NCI-H187 treated with DMSO at 0.1 percent for 48 hours (cell line): ENCODE measurements at places on chromosomes 11 and 22.

DNA sequence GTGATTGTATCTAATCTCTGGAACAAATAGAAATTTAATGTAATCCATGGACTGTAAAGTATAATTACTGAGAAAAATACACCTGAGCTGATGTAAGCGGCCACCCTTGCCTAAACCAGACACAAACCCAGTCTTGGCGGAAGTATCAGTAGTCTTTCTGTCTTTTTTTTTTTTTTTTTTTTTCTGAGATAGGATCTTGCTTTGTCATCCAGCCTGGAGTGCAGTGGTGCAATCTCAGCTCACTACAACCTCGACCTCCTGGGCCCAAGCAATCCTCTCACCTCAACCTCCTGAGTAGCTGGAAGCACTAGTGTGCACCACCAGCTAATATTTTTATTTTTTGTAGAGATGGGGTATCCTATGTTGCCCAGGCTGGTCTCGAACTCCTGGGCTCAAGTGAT is 5.5 kb upstream of the CXCR5 start:
- DNase-seq, result no peak

DNA sequence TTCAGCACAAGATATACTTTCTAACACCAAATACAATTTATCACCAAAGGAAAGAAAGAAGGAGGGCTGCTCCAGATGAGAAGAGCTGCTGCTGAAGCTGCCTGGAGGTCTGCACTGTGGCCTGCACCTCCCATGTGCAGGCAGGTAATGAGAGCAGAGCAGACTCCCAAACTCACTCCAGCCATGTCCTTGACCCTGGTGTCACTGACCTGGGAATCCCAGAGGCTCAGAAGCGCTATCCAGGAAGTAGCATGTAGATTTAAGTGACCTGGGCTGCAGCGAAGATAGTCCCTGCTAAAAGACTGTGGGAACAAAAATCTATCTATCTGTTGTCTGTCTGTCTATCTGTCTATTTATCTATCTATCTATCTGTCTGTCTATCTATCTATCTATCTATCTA is 816.3 kb downstream of the OPCML start:
- no peak for DNase-seq

DNA sequence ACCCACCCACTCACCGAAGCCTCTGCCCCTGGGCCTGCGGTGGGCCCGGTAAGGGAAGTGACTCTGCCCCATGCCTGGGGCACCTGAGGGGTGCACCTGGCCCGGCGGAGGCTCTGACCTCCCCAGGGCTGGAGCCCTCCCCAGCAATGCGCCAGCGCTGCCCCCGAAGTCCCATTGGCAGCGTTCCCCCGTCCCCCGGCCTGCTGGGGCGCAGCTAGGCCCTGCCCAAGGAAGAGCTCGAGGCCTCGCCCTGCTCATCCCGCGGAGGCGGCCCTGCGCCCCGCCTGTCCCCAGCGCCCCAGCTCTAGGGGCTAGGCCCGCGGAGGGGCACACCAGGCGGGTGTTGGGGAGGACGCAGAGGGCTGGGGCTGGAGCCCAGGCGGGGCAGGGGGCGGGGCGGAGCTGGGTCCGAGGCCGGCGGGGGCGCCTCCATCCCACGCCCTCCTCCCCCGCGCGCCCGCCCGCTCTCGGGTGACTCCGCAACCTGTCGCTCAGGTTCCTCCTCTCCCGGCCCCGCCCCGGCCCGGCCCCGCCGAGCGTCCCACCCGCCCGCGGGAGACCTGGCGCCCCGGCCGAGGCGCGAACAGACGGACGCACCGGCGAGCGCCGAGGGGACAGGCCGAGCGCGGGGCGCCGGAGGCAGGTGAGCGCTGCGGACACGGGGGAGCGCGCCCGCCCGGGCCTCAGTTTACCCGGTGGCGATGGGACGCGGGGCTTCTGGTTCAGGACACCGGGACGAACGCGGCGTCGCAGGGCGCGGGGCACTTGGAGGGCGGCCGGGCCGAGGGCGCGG is at the start of gene EPS8L2:
Gene EPS8L2, plus strand, starts transcription at position 586 of the 793 bp plus-strand sequence. CDS start 3,177 bp downstream, outside the sequence.
- no peak for DNase-seq

GRCh38 chr22:32222991-32223390 is 18.1 kb upstream of the RFPL2 start:
- DNase-seq, result no peak

DNA sequence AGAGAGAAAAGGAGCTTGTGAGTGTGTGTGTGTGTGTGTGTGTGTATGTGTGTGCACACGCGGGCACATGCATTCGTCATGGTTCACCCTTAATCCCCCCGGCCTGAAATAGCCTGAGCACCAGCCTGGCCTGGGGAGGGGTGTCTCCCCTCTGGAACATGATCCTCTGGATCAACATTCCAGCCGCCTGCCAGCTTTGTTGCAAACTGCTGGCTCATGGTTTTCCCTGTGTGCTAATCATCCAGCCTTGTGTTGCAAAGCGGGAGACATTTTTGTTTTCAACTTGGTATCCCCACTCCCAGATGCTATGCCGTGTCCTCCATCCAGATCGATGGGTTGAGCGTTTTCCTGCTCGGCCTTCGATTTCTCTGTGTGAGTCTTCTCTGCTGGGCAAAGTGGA is 94.3 kb downstream of the FEZ1 start:
- no peak for DNase-seq

- no peak for DNase-seq
Measured at GRCh38 chr22:18994701-18995326, 58.7 kb upstream of the PRODH start.

DNA sequence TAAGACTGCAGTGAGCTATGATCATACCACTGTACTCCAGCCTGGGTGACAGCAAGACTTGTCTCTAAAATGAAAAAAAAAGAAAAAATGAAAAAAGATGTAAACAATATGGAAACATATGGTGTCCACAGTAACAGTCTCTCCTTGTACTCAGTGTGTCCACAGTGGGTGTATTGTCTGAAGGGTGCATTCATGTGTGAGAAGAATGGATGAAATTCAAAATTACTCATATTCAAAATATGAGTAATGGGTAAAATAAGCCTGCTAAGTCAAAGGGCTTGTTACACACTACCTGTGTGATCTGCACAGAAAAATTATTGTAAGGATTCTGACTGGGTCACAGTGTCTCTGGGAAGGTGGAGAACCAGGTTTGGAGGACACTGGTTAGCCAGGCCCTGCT is 26.9 kb downstream of the PPFIA1 start:
- DNase-seq, result no peak

- no peak for DNase-seq
Measured at GRCh38 chr11:134486106-134486505, 74.1 kb upstream of the B3GAT1 start.

DNA sequence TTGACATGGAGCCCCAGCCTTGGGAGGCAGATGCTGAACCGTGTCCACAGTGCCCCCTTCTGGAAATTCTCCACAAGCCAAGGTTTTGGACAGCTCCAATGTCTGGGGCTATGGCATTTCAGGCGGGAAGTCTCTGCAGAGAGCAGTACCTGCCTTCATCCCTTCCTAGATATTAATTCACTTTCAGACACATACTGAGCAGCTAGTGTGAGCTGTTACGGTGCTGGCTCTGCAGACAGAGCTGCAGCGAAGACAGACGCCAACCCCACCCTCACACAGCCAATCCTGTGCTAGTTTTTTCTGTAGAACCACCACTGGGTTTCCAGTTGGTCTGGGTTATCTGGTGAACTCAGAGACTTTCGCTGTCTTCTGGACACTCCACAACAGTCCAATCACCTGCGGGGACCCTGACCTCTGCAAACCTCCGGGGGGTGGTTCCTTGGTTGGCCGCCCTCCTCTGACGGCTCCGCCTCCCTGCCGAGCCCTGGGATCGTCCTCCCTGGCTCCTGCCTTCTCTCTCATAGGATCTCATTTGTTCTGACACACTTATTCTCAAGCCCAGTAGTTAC is 9.1 kb downstream of the LMF2 start:
- no peak for DNase-seq

DNA sequence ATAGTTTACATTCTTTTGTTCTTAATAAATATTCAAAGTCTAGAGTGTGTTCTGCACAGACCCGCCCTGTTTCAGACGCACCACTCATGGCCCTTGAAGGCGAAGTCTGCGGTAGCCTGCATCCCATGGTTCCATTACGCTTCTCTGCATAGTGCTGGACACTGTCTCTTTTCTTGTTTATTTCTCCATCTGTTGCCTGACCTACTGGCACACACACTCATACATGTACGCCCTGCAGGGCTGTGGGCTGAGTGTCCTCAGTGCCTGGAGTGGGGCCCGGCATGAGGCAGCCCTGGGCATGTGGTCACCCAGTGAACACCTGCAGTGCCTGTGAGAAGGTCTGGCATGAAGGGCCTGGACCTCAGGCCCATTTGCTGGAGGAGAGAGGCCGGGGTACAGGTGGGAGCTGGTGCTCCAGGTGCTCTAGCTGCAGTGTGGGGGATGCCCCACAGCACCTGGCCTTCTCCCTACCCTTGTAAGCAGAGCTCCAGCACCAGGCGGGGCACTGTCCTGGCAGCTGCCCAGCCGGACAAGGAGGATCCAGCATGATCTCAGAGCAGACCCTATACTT is 404.1 kb downstream of the TBC1D22A start:
- DNase-seq, result no peak

DNA sequence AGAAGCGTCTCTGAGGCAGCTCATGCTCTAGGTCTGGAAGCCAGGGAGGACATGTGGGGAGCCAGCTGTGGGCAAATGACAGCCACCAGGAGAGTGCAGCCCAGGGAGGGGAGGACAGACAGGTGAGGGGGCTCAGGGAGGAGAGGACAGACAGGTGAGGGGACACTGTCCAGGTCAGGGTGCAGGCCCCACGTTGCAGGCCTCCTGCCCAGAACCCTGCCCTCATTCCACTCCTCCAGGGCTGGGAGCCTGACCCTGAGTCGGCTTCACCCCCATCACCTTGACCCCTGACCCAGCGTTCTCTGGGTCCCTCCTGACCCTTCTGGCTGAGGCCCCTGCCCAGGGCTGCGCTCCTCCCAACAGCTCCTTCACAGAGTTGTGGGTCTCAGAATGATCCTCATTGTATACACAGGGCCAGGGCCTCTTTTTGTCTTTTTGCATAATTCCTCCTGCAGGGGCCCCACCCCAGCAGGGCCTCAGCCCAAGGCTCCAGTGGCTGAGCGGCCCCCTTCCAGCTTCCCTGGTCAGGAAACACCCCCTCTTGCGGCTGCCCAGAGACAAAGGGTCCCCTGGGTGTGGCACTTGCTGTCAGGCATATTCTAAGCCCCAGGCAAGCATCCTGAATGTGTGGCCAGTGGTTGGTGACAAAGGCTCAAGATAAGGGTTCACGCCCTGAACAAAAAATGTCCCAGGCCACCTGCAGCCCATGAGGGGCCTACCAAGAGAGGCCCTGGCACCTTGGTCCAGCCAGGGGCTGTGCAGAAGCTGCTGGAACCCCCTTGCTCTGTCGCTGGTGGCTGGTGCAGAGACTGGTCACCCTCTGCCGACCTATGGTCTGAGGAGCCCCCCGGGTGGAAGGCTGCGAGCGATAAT is 853.0 kb downstream of the BRD1 start:
- no peak for DNase-seq

DNA sequence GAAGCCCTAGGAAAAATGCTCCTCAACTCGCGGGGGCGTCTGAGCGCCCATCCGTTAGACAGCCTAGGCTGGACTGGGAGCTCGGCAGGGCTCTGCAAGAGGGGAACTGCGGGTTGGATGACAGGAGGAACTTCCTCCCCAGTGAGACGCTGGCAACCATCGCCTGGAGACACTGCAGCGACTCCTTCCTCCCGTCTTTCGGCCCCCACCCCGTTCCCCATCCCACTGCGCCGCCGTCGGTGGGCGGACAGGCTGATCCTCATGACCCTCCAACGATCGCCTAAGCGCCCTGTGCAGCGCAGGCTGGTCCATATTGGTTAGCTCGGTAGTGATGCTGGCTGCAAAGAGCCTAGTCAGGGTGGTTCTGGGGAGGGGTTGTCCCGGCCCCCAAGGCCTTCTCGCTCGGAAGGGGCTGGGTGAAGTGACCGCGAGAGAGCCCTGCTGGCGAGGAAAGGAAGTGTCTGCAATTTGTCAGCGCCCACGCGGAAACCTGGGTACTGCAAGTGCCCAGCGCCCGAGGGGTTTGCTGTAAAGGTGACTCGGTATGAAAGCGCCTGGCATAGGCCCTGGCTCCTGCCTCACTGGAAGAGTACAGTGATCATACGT is 638 bp downstream of the NRGN start:
- DNase-seq, result no peak

GRCh38 chr22:25839755-25840154 is 97.8 kb downstream of the MYO18B start:
- DNase-seq, result no peak

DNA sequence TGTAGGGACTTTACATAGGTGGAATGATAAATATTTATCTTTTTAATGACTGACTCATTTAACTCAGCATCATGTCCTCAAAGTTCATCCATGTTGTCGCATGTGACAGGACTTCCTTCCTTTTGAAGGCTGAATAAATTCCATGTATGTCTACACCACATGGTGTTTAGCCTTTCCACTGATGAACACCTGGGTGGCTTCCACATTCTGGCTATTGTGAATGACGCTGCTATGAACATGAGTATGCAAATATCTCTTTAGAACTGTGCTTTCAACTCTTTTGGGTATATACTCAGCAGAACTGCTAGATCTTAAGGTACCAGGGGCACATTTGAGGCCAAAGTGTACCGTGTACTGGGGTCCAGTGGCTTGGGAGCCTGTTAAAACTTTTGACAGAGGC is 24.1 kb downstream of the LARGE1 start:
- DNase-seq, result no peak

- DNase-seq, result no peak
Measured at GRCh38 chr11:134037046-134037908, 31.6 kb upstream of the JAM3 start.

- no peak for DNase-seq
Measured at GRCh38 chr11:104402812-104403521, 239.0 kb upstream of the PDGFD start.

DNA sequence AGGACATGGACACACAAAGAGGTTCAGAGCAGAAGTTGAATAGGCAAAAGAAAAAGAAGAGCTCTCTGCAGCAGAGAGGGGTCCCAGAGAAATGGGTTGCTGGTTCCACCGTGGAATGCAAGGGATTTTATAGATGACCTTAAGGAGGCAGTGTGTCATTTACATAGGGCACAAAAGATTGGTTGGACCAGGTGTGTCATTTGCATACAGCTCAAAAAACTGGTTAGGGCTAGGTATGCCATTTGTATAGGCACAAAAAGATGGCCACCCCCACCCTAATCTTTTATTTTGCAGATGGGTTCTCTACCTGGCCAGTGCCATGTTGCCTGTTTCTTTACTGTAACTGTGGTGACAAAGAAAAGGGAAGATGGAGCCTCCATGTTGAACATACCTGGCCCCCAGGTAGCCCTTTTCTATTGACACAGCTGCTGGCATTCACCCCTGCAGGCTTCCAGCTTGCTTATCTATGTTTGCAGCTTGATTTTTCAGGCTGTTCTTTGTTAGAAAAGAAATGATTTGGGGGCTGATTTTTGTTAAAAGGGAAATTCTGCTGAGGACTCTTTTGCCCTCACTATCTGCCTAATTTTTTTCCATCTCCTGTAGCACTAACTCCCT is 3.1 kb upstream of the CAVIN3 start:
- no peak for DNase-seq

GRCh38 chr11:10380921-10381320 is 74.1 kb upstream of the AMPD3 start:
- no peak for DNase-seq
